ENCODE measurements at places on chromosomes 5 and 9.

GRCh38 chr5:173688703-173689102 lies 72.3 kb upstream of the BOD1 start:
- DNase-seq: no peak

DNA sequence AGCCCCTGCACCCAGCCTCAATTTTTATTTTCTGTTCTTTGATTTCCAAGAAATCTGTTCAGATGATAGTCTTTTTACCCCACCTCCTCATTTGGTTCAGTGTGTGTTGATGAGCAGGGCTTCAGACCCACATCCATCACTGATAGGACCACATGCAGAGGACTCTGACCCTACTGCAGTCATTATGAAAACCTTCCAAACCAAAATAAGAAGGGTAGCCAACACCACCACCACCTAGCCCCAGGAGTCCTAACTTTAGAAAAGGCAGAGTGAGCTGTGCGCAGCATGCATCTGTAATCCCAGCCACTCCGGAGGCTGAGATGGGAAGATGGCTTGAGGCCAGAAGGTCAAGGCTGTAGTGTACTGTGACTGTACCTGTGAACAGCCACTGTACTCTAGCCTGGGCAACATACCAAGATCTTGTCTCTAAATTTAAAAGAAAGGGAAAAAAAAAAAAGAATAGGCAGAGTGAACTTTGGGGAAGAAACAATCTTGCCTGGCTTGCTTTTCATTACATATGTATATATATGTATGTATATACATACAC lies 13.0 kb downstream of the CDKN2AIPNL start:
- no peak for DNase-seq

DNA sequence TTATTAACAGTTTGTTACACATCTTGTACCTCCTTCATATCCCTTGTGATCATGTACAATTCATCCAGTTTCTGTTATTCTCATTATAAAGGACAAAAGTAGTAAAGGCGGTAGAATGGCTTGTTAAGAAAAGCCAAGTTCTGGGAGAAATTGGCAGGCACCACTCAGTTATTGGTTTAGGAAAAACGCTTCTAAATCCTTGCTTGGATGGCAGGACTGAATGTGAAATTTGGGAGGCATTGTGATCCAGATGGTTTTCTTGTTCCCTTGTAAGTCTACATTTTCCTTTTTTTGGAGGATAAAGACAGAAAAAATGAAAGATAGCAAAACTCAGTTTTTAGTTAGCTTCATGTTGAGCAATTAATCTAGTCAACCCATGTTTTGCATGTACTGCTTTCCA lies 130.2 kb downstream of the MAT2B start:
- DNase-seq: no peak

- no peak for DNase-seq
Observed at GRCh38 chr5:91038180-91038808, 344.8 kb downstream of the ARRDC3 start.

DNA sequence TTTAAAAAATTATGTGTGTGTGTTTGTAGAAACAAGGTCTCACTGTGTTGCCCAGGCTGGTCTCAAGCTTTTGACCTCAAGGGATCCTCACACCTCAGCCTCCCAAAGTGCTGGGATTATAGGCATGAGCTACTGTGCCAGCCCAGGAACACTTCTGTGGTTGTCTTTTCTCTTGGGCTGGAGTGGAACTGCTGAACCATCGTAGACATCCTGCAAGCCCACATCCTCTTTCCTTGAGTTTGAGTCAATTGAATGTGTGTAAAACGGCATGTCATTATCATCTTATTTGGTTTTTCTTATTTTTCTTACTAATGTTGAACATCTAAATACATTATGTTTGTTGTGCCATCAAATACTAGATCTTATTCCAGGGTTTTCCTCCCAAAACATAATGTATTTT lies 40.0 kb downstream of the EHMT1 start:
- DNase-seq: no peak

DNA sequence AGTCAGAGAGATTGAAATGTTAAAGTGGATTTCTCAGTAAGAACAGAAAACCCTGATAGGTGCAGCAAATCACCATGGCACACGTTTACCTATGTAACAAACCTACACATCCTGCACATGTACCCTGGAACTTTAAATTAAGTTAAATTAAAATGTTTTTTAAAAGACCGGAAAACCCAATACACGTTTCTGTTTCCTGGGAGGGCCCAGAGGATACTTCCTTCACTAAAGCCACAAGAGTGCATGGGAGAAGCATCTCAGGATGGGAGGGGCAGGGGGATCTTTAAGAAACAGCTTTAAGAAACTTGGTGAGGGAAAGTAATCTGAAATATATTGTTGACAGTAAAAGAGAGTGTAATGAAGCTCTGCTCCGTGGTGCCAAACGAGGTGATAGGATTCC lies 164.7 kb upstream of the PTGER4 start:
- DNase-seq: no peak

- DNase-seq: no peak
Observed at GRCh38 chr5:97250113-97250512, 67.1 kb upstream of the RIOK2 start.

DNA sequence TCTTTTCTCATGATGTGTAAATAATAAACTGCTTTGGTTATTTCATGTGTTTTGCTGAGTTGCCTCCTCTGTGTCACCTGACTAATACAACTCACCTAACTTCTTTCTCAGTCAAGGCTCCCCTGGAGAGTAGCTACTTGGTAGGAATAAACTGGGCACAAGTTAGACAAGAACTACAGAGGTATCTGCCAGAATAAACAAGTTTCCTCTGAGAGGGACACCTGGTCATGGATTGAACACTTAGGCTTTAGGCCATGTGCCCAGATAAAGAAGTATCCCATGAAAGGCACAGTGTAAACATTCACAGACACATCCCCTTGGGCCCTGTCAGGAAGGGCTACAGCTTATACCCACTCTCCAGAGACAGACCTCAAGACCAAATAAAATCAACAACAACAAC lies 532.5 kb downstream of the KIF4B start:
- no peak for DNase-seq

- no peak for DNase-seq
Observed at GRCh38 chr5:72505016-72505415, 2.2 kb downstream of the ZNF366 start.

GRCh38 chr5:17021602-17021932 lies 85.5 kb upstream of the MYO10 start:
- DNase-seq: no peak

DNA sequence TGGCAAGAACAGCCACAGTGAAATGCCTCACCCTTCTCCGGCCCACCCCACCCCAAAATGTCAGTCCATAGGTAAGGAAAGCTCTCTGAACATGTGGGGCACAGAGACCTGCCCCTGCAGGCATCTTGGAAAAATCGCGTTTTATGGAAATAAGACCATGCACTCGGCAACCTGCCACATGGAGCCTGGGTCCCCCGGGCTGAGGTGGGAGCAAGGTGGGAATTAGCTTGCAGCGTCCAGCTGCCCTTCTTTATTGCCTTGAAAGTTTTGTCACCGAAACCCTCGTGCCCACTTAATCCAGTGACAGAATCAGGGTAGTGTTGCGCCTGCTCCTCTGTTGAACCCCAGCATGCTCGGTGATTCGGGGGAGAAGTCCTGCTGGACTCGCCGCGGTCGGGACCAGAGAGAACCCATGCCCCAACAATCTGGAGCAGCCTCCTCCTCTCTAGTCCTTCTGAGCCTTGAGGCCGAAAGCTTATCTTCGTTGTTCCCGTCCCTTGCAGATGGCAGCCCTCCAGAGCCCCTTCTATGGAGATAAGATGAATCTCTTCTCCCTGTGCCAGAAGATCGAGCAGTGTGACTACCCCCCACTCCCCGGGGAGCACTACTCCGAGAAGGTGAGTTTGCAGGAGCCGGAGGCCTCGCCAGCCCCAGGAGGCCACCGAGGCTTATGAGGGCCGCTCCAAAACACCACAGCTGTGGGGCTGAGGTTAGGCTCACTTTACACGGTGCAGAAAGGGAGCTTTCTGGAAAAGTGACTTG lies 67.9 kb downstream of the PSMB7 start:
- no peak for DNase-seq

- DNase-seq: no peak
Observed at GRCh38 chr5:57211039-57211438, 37.2 kb downstream of the GPBP1 start.

- no peak for DNase-seq
Observed at GRCh38 chr5:151156507-151157420, 815 bp downstream of the ANXA6 start.

DNA sequence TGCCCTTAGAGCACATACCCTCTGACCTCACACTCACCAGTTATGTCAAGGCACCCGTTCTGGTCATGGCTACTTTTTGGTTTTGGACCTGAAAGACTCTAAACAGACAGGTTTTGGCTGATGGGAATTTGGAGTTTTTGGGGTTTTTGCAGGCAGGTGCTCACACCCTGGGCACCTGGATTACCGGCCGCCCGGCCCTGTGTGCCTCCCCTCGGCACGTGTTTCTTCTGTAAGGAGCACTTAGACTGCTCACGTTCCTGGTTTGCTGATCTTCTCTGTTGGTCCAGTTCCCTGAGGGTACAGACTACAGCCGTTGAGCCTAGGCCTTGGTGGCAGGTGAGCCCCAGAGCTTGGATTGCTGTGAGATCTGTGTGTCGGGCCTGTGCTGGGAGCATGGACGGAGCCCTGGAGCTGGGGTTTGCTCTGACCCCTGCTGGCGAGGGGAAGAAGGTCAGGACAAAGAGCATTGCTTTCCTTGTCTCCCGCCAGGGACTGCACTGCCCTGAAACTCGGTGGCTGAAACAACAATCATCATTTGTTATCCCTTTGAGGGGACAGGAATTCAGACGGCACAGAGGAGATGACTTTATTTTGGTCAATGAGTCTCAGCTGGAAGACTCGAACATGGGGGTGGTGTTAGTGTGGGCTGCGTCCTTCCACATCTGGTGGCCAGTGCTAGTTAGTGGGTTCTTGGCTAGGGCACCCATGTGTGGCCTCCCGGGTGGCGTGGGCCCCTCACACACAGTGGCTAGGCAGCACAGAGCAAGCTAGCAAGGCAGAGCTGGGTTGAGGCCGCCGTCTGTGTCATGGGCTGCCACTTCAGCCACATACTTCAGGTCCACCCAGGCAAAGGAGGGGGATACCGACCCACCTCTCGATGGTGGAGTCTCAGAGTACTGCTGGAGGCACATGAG lies 76.4 kb downstream of the EHMT1 start:
- DNase-seq: no peak

DNA sequence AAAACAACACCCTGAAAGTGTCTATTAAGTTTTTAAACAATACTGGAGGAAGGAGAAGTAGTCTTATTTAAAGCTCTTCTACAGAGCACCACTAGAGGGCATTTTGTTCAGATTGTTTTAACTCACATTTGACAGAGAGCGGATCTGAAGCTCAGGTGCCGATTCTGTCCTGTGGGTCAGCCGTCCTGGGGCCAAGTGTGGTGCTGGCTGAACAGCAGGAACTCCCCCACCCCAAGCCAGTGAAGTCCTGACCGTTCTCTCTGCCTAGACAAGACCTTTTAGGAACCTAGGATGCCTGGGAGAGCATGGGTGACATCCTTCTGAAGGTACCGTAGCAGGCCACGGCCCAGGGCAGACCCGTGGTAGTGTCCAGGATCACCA lies 3.9 kb downstream of the EXOC3 start:
- no peak for DNase-seq

DNA sequence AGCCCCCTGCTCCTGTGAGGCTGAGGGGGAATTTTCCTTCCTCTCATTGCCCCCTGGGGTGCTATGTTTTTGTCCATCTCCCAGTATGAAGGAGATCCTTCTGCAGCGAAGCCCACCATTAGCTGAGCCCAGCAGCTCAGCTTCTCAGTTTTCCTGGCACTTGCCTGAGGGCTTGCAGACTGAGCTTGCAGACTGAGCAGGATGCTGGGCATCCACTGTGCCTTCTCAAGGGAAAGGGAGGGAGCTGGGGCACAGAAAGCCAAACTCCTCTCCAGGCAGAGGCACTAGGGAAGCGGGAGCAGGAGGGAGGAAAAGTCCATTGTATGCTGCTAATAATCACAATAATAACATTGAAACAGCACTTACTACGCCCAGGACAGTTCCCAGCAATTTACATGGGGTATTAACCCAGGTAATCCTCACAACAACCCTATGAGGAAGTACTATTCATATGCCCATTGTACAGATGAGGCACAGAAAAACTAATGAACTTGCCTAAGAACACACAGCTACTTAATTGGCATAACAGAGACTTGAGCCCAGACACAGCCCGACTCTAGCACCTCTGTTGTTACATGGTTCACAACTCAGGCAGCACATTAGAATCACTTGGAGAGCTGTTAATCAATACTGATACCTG lies 86.9 kb upstream of the SSBP2 start:
- no peak for DNase-seq

DNA sequence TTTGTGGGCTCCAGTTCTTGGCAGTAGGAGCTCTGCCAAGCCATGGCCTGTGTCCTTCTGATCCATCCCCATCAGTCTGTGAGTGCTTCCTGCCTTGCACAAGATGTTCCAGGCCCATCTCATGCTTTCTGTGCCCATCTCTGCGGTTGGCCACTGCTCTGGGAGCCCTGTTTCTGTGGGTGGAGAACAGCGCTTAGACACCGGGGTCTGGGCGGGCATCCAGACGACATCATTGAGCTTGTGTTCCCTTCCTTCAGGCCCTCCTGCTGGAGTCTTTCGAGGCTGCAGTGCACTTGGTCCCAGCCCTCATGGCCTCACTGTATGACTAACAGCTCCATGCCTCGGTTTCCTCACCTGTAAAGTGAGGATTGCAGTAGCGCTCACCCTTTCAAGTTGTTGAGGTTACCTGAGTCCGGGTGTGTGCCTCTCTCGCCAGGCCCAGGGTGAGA lies 14.9 kb upstream of the CARD19 start:
- no peak for DNase-seq

GRCh38 chr9:6076851-6077250 lies 61.4 kb upstream of the RANBP6 start:
- DNase-seq: no peak

DNA sequence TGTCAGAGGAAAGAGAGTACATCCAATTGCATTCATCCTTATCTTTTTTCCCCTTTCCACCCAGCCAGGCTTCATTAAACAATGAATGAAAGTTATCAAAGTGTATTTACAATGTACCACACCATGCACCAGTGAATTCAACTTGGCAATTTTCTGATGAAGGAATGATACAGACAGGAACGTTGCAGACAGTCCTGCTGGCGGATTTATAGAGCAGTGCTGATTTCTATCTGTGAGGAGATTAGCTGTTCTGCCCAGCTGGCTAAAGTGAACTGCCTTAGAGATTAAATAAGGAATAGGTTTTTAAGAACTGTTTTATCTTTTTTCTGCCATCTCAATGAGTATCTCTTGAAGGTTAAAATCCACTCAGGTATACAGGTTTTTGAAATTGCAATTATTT lies 403.9 kb downstream of the CDH18 start:
- no peak for DNase-seq

DNA sequence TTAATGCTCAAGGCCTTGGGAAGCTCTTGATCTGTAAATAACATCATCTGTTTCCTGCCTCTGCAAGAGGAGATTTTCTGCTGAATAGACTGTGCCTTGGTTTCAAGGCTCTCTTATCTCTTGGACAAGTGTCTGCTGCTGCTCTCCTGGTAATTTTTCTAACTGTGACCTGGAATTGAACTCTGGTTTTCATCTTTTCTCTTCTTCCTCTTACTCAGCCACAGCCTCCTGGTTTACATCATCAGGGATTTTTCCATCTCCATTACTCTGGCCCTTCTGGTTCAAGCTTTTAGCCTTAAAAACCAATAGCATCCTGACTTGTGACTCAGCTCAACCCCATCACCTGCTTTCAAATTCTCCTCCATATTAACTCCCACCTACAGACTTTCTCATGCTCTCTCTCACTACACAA lies 49.6 kb upstream of the ITGA1 start:
- no peak for DNase-seq

- DNase-seq: no peak
Observed at GRCh38 chr9:73093740-73094379, 57.8 kb upstream of the ANXA1 start.

GRCh38 chr5:32935283-32935682 lies 224.2 kb downstream of the NPR3 start:
- no peak for DNase-seq
